ENCODE measurements at places on chromosomes 1 and 21.

- H3K36me3 ChIP-seq = no peaks in the 10 kb centered on the region
- H3K4me3 ChIP-seq = no peak overlapping the region
- no peak overlapping the region for H3K27ac ChIP-seq
- H3K27me3 ChIP-seq = no peaks in the 10 kb centered on the region
- no peak for DNase-seq
Measured at GRCh38 chr21:27759091-27759659, 792.3 kb upstream of the ADAMTS5 start.

- H3K27ac ChIP-seq = no peak overlapping the region
- no peaks in the 10 kb centered on the region for H3K36me3 ChIP-seq
- no peak overlapping the region for H3K4me3 ChIP-seq
- H3K27me3 ChIP-seq = no peaks in the 10 kb centered on the region
- no peaks in the 10 kb centered on the region for H3K4me1 ChIP-seq
- DNase-seq = no peak
Measured at GRCh38 chr1:95382000-95382786, 148.2 kb downstream of the RWDD3 start.

DNA sequence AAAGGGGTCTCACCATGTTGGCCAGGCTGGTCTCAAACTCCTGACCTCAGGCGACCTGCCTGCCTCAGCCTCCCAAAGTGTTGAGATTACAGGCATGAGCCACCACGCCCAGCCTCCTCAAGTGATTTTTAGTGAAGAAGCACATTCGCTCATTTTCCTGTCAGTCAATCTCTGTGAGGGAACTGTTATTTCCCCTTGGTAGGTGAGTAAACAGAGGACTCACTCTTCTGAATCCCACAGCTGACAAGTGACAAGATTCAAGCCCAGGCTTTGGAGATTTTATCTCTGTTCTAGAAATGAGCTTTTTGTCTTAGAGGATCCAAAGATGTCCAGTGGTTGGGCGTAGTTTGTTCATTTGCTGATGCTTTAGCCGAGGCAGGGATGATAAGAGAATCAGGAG lies 43.9 kb upstream of the TACSTD2 start:
- DNase-seq = no peak
- no peaks in the 10 kb centered on the region for H3K27me3 ChIP-seq
- H3K4me1 ChIP-seq = no peaks in the 10 kb centered on the region

GRCh38 chr1:164604541-164604940 lies 45.6 kb downstream of the PBX1 start:
- H3K27ac ChIP-seq = peak overlapping the region; percentile 61
- no peak overlapping the region for H3K4me3 ChIP-seq
- H3K27me3 ChIP-seq = no peaks in the 10 kb centered on the region
- no peak for DNase-seq
- no peaks in the 10 kb centered on the region for H3K36me3 ChIP-seq
- peaks cover 9% of the 10 kb centered on the region for H3K4me1 ChIP-seq

- H3K4me3 ChIP-seq = no peak overlapping the region
- no peaks in the 10 kb centered on the region for H3K27me3 ChIP-seq
- H3K27ac ChIP-seq = no peak overlapping the region
- no peak for DNase-seq
Measured at GRCh38 chr1:181651276-181651675, 168.0 kb downstream of the CACNA1E start.

DNA sequence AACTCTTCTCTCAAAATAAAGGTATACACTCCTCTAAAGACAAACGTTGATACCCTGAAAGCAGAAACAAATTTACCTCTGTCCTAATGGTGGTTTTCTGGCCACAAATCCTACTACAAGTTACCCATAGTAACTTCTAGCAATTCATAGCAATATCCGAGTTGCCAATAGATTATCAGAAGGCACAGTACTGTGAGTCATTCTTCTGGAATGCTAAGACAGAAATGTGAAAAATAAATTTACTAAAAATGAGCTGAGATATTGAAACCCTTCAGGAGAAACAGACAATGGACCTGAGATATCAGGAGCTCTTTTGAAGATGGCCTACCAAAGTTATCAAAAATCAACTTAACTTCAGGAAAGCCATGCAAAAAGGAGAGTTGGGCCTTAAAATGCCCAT lies 715.0 kb upstream of the ADAMTS5 start:
- no peak for DNase-seq
- H3K4me3 ChIP-seq = no peak overlapping the region
- H3K27me3 ChIP-seq = no peaks in the 10 kb centered on the region
- H3K4me1 ChIP-seq = no peaks in the 10 kb centered on the region

GRCh38 chr1:245578771-245579170 lies 424.0 kb downstream of the KIF26B start:
- H3K4me3 ChIP-seq = no peak overlapping the region
- H3K4me1 ChIP-seq = no peaks in the 10 kb centered on the region
- no peak overlapping the region for H3K27ac ChIP-seq
- H3K36me3 ChIP-seq = no peaks in the 10 kb centered on the region
- DNase-seq = no peak

DNA sequence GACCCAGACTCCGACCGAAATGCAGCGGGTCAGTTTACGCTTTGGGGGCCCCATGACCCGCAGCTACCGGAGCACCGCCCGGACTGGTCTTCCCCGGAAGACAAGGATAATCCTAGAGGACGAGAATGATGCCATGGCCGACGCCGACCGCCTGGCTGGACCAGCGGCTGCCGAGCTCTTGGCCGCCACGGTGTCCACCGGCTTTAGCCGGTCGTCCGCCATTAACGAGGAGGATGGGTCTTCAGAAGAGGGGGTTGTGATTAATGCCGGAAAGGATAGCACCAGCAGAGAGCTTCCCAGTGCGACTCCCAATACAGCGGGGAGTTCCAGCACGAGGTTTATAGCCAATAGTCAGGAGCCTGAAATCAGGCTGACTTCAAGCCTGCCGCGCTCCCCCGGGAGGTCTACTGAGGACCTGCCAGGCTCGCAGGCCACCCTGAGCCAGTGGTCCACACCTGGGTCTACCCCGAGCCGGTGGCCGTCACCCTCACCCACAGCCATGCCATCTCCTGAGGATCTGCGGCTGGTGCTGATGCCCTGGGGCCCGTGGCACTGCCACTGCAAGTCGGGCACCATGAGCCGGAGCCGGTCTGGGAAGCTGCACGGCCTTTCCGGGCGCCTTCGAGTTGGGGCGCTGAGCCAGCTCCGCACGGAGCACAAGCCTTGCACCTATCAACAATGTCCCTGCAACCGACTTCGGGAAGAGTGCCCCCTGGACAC lies 534 bp downstream of the C1orf56 start:
- peak; percentile 69 for DNase-seq
- H3K36me3 ChIP-seq = peaks cover 6% of the 10 kb centered on the region
- peak overlapping the region; percentile 89 for H3K27ac ChIP-seq
- no peaks in the 10 kb centered on the region for H3K4me1 ChIP-seq
- peak overlapping the region; percentile 95 for H3K4me3 ChIP-seq

- no peak overlapping the region for H3K4me3 ChIP-seq
- H3K4me1 ChIP-seq = peaks cover 3% of the 10 kb centered on the region
- peak overlapping the region; percentile 83 for H3K27ac ChIP-seq
Measured at GRCh38 chr1:33149453-33150190, 32.2 kb downstream of the TRIM62 start.

DNA sequence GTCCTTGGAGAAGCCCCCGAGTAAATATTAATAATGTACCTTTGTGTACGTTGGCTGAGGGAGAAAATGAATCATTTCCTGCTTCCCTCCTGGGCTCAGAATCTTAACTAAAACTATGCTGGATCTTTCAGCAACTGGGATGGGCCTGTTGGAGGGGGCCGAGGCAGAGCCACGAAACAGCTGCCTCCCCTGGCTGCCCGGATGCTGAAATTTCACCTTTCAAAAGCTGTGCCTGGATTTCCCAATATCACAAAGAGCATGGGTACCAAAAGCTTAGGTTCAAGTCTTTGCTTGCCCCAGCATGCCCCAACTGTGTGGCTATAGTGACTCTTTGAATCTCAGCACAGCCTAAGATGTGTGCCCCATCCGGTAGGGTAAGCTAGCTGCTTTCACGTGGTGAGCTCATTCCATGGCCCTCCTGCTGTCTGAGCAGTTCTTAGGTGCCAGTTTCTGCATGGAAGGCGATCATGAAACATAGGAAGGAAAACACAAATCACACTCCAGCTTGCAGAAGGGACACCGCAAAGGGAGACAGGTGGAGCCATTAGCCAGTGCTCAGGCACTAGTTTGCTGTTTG lies 473.5 kb downstream of the PTPRU start:
- DNase-seq = peak; percentile 61
- no peaks in the 10 kb centered on the region for H3K4me1 ChIP-seq
- H3K27me3 ChIP-seq = peaks cover 5% of the 10 kb centered on the region
- H3K36me3 ChIP-seq = no peaks in the 10 kb centered on the region
- peak overlapping the region; percentile 41 for H3K27ac ChIP-seq

- no peak overlapping the region for H3K27ac ChIP-seq
- no peak overlapping the region for H3K4me3 ChIP-seq
- no peak for DNase-seq
- no peaks in the 10 kb centered on the region for H3K36me3 ChIP-seq
Measured at GRCh38 chr1:237834461-237834860, 56.3 kb downstream of the ZP4 start.

- H3K27me3 ChIP-seq = no peaks in the 10 kb centered on the region
- H3K36me3 ChIP-seq = no peaks in the 10 kb centered on the region
- H3K4me1 ChIP-seq = no peaks in the 10 kb centered on the region
- H3K27ac ChIP-seq = no peak overlapping the region
- no peak overlapping the region for H3K4me3 ChIP-seq
Measured at GRCh38 chr21:21286170-21286798, 288.1 kb downstream of the NCAM2 start.

- no peak overlapping the region for H3K27ac ChIP-seq
- H3K4me1 ChIP-seq = no peaks in the 10 kb centered on the region
- no peaks in the 10 kb centered on the region for H3K27me3 ChIP-seq
- no peak for DNase-seq
- no peak overlapping the region for H3K4me3 ChIP-seq
- H3K36me3 ChIP-seq = no peaks in the 10 kb centered on the region
Measured at GRCh38 chr1:39590546-39590945, 14.0 kb upstream of the PABPC4 start.

GRCh38 chr1:17183388-17184160 lies 21.4 kb upstream of the PADI1 start:
- H3K36me3 ChIP-seq = no peaks in the 10 kb centered on the region
- no peak overlapping the region for H3K27ac ChIP-seq
- no peaks in the 10 kb centered on the region for H3K4me1 ChIP-seq
- no peaks in the 10 kb centered on the region for H3K27me3 ChIP-seq
- DNase-seq = no peak

DNA sequence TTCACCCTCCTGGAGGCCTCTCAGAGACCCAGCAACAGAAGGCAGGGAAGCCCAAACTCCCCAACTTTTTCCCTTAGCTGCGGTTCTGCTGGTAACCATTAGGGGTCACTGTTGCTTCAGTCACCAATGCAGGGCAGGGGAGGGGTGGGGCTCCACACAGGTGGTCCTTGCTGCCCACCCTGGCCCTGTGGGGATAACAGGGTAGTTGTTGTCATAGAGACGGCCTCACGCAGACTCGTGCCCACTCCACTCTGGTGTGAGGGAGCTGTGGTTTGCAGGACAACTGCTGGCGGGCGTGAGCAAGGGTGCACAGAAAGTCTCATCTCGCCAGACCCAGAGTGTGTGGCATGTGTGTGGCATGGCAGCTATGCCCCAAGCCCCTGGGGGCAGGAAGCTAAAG lies 19.9 kb downstream of the INSRR start:
- H3K27me3 ChIP-seq = peaks cover 21% of the 10 kb centered on the region
- no peak for DNase-seq
- H3K36me3 ChIP-seq = no peaks in the 10 kb centered on the region
- H3K4me3 ChIP-seq = no peak overlapping the region
- H3K27ac ChIP-seq = no peak overlapping the region
- H3K4me1 ChIP-seq = no peaks in the 10 kb centered on the region

- no peak for DNase-seq
- no peak within 1 kb of the TSS for H3K27ac ChIP-seq
- no peaks in the 10 kb centered on the region for H3K36me3 ChIP-seq
- no peaks in the 10 kb centered on the region for H3K27me3 ChIP-seq
- peak within 1 kb of the TSS; percentile 58 for H3K4me3 ChIP-seq
Measured at GRCh38 chr1:110605901-110606656, at the start of gene KCNA2. KCNA2 (minus strand) TSS chr1:110606358; CDS start chr1:110604782, 1,576 bp downstream.

DNA sequence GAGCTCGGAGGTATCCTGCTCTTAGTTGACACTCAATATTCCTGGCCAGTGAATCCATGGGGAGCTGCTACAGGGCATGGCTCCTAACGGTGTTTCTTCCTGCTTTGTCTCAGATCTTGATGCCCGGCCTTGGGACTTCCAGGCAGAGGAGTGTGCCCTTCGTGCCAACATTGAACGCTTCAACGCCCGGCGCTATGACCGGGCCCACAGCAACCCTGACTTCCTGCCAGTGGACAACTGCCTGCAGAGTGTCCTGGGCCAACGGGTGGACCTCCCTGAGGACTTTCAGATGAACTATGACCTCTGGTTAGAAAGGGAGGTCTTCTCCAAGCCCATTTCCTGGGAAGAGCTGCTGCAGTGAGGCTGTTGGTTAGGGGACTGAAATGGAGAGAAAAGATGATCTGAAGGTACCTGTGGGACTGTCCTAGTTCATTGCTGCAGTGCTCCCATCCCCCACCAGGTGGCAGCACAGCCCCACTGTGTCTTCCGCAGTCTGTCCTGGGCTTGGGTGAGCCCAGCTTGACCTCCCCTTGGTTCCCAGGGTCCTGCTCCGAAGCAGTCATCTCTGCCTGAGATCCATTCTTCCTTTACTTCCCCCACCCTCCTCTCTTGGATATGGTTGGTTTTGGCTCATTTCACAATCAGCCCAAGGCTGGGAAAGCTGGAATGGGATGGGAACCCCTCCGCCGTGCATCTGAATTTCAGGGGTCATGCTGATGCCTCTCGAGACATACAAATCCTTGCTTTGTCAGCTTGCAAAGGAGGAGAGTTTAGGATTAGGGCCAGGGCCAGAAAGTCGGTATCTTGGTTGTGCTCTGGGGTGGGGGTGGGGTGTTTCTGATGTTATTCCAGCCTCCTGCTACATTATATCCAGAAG lies 16.7 kb downstream of the ALX3 start:
- H3K4me1 ChIP-seq = peaks cover 13% of the 10 kb centered on the region
- H3K27me3 ChIP-seq = no peaks in the 10 kb centered on the region
- peaks cover 7% of the 10 kb centered on the region for H3K36me3 ChIP-seq
- H3K27ac ChIP-seq = no peak overlapping the region
- no peak overlapping the region for H3K4me3 ChIP-seq

GRCh38 chr1:201140235-201140940 lies 13.4 kb upstream of the ASCL5 start:
- no peaks in the 10 kb centered on the region for H3K27me3 ChIP-seq
- no peak overlapping the region for H3K27ac ChIP-seq
- peak; percentile 6 for DNase-seq
- H3K4me1 ChIP-seq = no peaks in the 10 kb centered on the region

GRCh38 chr1:177780096-177780700 lies 189.7 kb downstream of the SEC16B start:
- H3K4me1 ChIP-seq = no peaks in the 10 kb centered on the region
- no peak overlapping the region for H3K27ac ChIP-seq
- no peak for DNase-seq
- no peaks in the 10 kb centered on the region for H3K27me3 ChIP-seq
- no peaks in the 10 kb centered on the region for H3K36me3 ChIP-seq

GRCh38 chr1:3366126-3367051 lies 88.1 kb upstream of the ARHGEF16 start:
- H3K4me3 ChIP-seq = no peak overlapping the region
- H3K36me3 ChIP-seq = no peaks in the 10 kb centered on the region
- H3K27ac ChIP-seq = no peak overlapping the region
- no peaks in the 10 kb centered on the region for H3K4me1 ChIP-seq
- DNase-seq = no peak

- H3K27ac ChIP-seq = no peak overlapping the region
- H3K27me3 ChIP-seq = no peaks in the 10 kb centered on the region
- H3K4me1 ChIP-seq = no peaks in the 10 kb centered on the region
- no peak overlapping the region for H3K4me3 ChIP-seq
- no peaks in the 10 kb centered on the region for H3K36me3 ChIP-seq
Measured at GRCh38 chr1:7632176-7632575, 138.9 kb upstream of the VAMP3 start.
